NCI-H2081 treated with DMSO at 0.1 percent for 48 hours (cell line): ENCODE measurements at places on chromosomes 2 and 18.

GRCh38 chr18:63210521-63210920 is 109.0 kb downstream of the BCL2 start:
- DNase-seq, result no peak

GRCh38 chr2:176089843-176090395 is 2.6 kb upstream of the HOXD13 start:
- DNase-seq, result no peak

GRCh38 chr18:72160510-72161445 is 383.4 kb downstream of the CBLN2 start:
- DNase-seq, result peak; percentile 89

- no peak for DNase-seq
These were observed 473.9 kb upstream of the CDH2 start for GRCh38 chr18:28650860-28651259.

GRCh38 chr2:205609113-205609512 is 73.2 kb upstream of the NRP2 start:
- no peak for DNase-seq

GRCh38 chr18:44423814-44424644 is 256.7 kb upstream of the SETBP1 start:
- peak; percentile 21 for DNase-seq

DNA sequence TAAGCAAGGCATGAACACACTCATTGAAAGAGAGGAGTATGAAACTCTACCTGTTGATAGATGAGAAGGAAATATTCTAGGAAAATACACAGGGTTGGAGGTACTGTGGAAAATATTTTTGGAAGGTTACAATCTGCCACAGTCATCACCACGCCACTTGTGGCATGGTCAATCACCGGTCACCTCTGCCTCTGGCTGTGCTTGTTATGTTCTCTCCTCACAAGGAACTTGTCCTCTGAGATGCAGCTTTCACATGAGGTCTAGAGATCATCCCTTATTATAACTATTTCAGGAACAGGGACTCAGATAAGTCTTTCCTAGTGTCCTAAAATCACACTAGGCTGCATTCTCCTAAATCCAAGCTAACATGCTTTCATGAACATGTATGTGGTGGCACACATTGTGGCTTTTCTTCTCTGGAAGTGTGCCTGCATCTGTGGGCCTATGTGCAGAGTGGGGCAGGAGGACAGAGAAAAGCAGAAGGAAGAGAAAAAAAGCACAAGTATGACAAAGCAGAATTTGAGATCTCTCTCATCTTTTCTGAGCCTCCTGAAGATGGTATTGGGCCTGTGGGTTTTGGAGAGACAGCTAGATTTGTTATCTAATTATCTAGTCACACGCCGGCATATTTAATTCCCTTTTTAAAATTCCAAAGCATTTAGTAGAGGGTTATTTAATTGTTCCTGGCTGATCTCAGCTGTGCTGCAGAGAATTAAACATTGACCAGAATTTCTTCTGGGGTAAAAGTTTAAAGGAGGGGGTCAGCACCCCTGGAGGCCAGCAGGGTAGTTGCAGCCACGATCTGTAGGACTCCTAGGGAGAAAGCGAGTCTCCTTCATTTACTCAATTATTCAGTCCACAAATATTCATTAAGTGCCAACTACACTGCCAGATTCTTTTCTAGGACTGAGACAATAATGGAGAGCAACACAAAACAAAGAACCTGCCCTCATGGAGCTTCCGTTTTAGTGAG is 294.6 kb downstream of the RDH14 start:
- DNase-seq, result no peak

GRCh38 chr18:6150430-6150829 is 255.1 kb upstream of the TMEM200C start:
- peak; percentile 11 for DNase-seq

GRCh38 chr2:188243381-188243780 is 48.3 kb upstream of the GULP1 start:
- no peak for DNase-seq

DNA sequence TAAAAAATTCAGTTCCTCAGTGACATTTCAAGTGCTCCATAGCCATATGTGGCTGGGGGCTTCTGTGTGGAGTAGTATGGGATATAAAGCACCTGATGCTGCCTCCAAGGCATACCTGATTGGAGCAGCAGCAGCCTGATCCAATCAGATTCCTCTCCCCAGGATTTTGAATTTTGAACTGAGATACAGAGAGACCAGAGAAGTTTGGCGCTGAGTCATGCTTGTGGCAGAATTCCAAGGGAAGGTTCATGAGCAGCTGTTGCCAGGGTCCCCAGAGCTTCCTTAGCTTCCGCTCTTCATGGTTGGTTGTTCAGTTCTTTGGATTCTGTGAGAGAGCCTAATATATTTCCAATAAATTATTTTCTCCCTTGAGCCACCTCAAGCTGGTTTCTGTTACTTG is 29.0 kb upstream of the CFAP36 start:
- no peak for DNase-seq

DNA sequence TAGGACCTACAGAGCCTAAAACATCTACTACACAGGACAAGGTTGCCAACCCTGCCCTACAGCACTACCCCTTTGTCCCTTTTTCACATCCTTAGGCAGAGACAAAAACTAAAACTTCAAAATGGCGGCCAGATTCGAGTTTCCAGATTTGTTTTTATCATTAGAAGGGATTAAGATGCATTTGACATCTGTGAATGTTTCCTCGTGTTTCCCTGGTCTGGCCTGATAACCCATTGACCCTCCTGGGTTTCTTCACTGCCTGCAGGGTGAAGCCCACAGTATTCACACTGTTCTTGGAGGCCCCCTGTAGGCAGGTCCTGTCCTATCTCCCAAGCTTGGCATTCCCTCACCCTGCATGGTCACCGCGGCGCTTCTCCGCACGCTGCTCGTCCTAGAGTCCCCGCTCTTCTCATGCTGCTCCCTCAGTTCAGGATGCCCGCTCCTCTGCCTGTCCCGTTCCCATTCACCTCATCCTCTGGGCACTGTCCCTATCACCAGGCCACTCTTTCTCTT is 67.6 kb downstream of the TPGS2 start:
- DNase-seq, result no peak

GRCh38 chr2:233119806-233120205 is 59.7 kb downstream of the INPP5D start:
- DNase-seq, result no peak

GRCh38 chr2:164178835-164179465 is 442.3 kb downstream of the GRB14 start:
- DNase-seq, result no peak
